Germinal center (tissue), 1 donor: ENCODE measurements at places on chromosomes 7 and 10.

DNA sequence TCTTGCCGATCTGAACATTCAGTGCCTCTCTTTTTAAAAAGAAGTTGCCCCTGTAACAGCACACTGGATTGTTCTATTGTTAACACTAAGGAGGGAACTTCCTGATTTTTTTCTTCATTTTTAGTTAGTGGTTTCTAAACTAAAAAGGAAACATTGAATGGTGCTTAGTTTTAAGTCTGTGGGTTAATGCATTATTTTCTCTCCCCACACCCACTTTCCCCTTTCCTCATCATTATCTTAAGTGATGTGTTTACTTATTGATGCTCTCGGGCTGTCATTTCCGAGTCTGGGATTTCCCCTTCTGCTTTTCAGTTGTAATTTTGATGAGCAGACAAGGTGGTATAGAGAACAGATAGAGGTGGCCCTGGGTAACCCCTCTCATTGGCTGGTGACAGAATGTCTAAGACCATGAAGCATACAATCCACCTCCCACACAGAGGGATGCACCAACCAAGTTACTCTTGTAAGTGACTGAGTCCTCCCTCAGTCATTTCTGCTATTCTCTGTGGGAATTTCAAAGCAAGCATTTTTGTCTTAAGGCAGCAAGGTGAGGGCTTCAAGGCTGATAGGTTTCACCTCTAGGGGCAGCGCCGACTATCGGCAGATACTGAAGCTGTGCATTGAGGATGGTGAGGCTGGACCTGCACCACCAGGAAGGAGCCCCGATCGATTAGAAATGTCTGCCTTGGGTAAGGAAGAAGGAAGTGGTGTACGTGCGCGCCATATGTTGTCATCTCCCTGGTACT lies 49.5 kb downstream of the CHN2 start:
- peak; percentile 40 for DNase-seq

DNA sequence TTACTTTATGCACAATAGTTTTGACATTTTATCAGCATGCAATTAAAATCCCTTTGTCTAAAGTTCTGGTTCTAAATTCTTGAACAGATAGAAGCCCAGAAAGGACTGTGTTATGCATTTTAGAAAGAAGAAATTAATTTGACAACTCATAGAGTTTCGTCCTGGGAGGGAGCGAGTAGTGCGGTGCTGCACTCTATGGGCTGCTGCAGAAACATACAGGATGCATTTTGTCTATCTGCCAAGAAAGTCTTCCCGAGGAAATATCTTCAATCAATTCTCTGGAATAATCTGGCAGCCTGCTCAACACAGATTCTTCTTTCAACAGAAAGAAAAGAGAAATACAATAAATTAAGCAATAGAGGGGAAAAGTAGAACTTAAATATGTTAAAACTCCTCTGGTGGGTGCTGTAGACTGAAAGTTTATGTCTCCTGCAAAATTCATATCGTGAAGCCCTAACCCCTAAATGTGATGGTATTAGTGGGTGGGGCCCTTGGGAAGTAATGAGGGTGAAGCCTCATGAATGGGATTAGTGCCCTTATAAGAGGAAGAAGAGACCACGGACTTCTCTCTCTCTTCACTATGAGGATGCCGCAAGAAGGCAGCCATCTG lies 39.0 kb upstream of the IFRD1 start:
- DNase-seq = no peak

DNA sequence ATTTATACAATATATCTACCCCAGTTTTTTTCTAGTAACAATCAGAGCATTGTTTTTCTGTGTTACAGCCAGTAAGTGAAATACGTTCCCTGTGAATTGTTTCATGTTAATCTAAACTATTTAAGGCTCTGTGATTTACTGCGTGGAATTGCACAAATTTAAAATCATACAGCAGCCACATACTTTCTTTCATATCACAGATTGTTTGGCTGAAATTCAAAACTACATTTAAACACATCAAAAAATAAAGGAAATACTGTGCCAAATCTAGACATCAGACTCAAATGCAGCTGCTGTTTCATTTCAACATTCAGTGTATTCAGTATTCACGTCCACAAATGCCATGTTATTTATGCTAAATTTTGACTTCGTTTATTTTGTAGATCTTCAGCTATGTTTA lies 242.6 kb upstream of the HGF start:
- no peak for DNase-seq

DNA sequence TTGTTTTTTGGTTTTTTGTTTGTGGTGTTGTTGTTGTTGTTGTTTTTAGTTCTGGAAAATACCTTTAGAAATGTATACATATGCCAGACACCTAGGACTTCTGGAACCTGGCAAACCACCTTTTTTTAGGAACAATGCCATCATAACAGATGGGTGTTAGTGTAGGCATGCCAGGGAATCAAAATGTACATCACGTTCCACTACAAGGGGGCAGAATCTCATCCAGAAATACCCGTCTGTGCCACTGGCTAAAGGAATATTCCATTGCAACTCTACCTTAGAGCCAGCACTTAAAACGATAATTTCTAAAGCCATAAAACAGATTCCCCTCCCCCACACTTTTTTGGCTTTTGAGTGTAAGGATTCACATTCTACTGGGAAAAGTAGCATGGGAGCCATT lies 239.8 kb downstream of the ETV1 start:
- DNase-seq = no peak

DNA sequence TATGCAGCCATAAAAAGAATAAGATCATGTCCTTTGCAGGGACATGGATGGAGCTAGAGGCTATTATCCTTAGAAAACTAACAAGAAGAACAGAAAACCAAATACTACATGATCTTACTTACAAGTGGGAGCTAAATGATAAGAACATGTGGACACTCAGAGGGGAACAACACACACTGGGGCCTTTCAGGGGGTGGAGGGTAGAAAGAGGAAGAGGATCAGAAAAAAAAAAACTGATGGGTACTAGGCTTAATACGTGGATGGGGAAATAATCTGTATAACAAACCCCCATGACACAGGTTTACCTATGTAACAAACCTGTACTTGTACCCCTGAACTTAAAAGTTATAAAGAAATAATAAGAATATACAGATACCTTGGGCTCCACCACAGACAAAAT lies 514.2 kb downstream of the ARL4A start:
- no peak for DNase-seq

DNA sequence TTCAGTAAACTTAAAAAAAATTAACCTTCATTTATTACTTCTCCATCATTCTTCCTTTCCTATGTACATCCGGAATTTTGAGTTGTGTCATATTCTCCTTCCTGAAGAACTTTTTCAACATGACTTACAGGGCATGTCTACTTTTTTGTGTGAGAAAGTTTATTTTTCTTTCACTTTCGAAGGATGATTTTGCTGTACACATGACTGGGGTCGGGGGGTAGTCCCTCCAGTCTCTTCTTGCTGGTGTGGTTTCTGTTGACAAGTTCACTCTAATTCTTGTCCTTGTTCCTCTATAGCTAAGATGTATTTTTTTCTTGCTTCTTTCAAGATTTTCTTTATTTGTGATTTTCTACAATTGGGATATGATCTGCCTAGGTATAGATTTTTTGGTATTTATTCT lies 55.8 kb downstream of the INPP5A start:
- peak; percentile 74 for DNase-seq

- DNase-seq = no peak
Observed at GRCh38 chr7:132906193-132906835, 175.6 kb downstream of the CHCHD3 start.

DNA sequence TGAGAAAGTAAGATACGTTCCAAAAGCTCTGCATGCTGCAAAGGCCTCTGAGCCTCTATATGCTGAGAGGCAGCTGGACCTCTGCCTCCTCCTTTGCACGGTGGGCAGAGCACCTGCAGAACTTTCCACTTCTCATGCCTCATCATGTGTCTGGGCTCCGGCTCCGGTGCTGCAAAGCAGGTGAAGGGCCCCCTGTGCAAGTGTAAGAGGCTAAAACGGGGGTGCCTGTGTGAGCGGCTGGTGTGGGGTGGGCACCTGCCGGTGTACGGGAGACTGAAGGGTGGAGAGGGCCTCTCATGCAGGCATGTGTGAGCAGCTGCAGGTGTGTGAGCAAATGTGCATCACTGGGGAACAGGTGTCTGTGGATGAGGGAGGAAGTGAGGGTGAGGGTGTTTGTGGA lies 121.0 kb downstream of the KCNMA1 start:
- no peak for DNase-seq

GRCh38 chr10:70518695-70519094 lies 40.1 kb downstream of the PALD1 start:
- no peak for DNase-seq

GRCh38 chr7:128115336-128115820 lies 84.1 kb upstream of the LRRC4 start:
- DNase-seq = no peak

- DNase-seq = no peak
Observed at GRCh38 chr10:110861930-110862649, 9.6 kb upstream of the PDCD4 start.

GRCh38 chr7:114295522-114295921 lies 119.1 kb upstream of the FOXP2 start:
- DNase-seq = no peak

DNA sequence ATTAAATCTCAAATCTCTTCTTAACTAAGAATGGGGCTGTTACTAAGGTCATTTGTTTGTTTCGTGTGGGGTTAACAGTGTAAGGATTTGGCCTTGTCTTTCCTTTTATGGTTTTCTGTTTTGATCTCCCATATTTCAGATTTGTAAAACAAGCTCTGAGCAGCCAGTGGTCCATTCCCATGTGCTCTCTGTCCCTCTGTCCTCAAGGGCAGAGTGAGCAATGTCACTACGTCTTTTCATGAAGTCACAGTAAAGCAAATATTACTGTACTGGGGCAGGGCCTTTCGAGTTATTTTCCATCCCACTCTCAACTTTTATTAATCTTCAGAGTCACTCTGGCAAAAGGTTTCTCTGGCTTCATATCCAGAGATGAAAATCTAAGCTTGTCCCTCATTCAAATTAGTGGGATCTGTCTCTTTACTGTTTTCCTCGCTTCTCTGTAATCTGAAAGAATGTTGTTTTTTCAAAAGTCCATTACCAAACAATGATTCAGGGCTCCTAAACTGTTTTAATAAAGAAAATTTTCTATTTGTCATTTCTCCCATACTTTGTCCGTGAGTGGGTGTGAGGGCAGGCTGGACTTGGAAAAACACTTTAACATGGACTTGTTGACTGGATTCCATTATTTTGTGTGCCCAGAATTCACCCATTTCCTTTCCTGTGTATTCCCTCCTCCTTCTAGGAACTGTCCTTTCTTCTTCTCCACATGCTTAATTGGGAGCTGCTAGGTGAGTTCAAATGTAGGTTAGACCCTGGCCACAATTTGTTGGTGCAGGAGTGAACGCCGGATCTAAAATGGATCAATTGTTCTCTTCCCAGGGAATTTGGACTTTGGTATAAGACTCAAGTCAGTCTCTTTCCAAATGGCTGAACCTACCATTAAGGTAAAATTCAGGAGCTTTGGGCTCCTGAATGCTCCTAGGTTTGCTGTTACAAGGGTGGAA lies 42.1 kb upstream of the NAMPT start:
- no peak for DNase-seq

- DNase-seq = no peak
Observed at GRCh38 chr10:61791216-61791615, 110.3 kb upstream of the ARID5B start.
